ENCODE measurements at places on chromosomes 16 and 17. TPM values are rescaled to one million over a fixed set of nuclear protein-coding genes. Genes with fewer than 3 reads are reported as not detected.

DNA sequence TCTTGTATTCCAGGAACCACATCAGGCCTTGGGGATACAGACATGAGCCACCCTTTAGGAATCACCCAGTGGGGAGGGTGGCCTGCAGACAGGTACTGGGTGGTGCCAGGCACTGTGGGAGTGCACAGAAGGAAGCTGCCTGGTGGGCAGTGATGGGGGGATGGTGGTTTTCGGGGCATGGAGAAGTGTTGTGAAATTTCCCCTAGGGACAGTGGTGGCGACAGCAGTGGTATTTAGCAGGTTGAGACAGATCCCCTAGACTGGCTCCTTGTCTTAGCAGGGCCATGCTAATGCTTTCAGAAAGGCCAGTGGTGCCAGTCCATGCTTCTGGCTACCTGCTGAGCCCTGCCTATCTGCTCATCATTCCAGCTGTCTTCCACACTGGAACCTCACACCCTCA, 129.6 kb downstream of the SPACA3 start:
- no peak for DNase-seq

DNA sequence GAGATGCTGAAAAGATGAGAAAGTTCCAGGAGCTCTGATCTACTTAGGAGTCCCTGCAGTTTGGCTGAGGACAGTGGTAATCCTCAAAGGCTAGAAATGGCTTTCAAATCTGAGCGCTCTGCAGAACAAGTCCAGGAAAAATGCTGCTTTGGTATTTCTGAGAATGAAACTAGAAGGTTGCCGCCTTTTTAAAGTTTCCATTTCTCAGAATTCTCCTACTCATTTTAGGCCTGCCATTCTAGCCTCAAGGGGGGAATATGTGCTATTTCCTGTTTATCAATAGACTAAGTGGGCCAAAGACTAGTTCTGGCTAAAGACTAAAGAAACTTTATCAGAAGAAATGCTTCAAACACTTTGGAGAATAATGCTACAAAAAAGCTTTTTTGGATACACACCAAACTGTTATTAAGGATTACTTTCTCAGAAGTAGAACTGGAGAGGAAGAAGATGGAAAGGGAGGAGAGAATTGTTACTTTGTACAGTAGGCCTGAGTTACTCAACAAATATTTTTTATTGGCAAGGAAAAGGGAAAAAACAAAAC, at the start of gene SLFN12L:
Gene SLFN12L (minus strand): TSS at position 78 of the 541 bp plus-strand sequence. CDS start 15,314 bp downstream, outside the sequence.
- no peak for DNase-seq

Gene TMEM132E
- not detected for total RNA-seq

DNA sequence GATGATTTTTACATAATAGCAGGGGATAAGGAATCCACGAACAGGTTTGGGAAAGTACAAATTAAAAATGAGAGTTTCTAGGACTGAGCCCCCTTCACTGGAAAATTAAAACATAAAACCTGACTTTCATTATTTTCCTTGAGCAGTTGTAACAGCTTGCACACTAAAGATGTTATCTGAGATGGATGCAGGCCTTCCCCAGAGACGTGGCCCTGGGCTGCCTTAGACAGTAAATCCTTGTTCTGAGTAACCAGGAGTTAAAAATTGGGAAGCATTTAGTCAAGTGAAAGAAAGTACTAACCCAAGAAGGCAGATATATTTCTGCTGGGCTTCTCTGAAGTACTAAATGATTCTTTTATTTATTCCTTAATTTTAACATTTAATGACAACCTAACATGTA, 432.2 kb upstream of the KIF2B start:
- DNase-seq = no peak

- no peak for DNase-seq
Measured at GRCh38 chr16:22663389-22664064, 150.4 kb upstream of the HS3ST2 start.
